SJCRH30 (cell line): ENCODE measurements at places on chromosomes 16 and 17. TPM values are rescaled to one million over a fixed set of nuclear protein-coding genes. Genes with fewer than 3 reads are reported as not detected.

GRCh38 chr17:45144199-45145034 lies 3.9 kb upstream of the HEXIM1 start:
- DNase-seq: no peak
- H3K36me3 ChIP-seq: no peaks in the 10 kb centered on the region
- H3K4me1 ChIP-seq: peaks cover 14% of the 10 kb centered on the region
- no peak overlapping the region for H3K4me3 ChIP-seq
- H3K27ac ChIP-seq: no peak overlapping the region
- H3K27me3 ChIP-seq: no peaks in the 10 kb centered on the region

DNA sequence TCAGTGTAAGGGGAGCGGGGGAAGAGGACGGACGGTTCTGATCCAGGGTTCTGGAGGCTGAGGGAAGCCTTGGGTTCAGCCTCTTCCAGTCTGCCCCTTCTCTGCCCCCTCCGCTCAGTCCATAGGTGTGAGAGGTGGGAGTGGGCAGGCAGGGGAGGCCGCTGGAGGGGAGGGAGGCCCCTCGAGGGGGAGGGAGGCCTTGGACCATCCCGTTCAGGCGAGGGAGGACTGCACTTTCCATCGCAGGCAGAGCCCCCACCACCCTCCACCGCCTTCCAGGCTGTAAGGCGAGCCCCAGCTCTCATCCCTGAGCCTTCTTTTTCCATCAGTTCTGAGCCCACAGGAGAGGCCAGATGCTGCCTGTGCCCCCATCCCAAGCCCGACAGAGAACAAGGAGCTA lies 4.2 kb upstream of the AXIN1 start:
- no peak for DNase-seq
- H3K4me3 ChIP-seq: no peak overlapping the region
- H3K27me3 ChIP-seq: no peaks in the 10 kb centered on the region
- H3K4me1 ChIP-seq: peaks cover 17% of the 10 kb centered on the region

- H3K4me3 ChIP-seq: no peak overlapping the region
- no peak overlapping the region for H3K27ac ChIP-seq
- no peaks in the 10 kb centered on the region for H3K27me3 ChIP-seq
- no peaks in the 10 kb centered on the region for H3K4me1 ChIP-seq
- H3K36me3 ChIP-seq: no peaks in the 10 kb centered on the region
- DNase-seq: no peak
These were observed 85.5 kb downstream of the SHISA6 start for GRCh38 chr17:11326492-11326891.

- H3K36me3 ChIP-seq: no peaks in the 10 kb centered on the region
- peak; percentile 75 for DNase-seq
- H3K27ac ChIP-seq: peak overlapping the region; percentile 54
- no peaks in the 10 kb centered on the region for H3K27me3 ChIP-seq
These were observed 22.4 kb upstream of the EIF1 start for GRCh38 chr17:41666237-41666641.

GRCh38 chr17:43880420-43880991 lies 26.8 kb downstream of the MPP2 start:
- no peaks in the 10 kb centered on the region for H3K27me3 ChIP-seq
- peak; percentile 98 for DNase-seq
- H3K27ac ChIP-seq: no peak overlapping the region; the same call in 1 of the 2 replicates
- H3K4me1 ChIP-seq: peaks cover 16% of the 10 kb centered on the region
- no peaks in the 10 kb centered on the region for H3K36me3 ChIP-seq

DNA sequence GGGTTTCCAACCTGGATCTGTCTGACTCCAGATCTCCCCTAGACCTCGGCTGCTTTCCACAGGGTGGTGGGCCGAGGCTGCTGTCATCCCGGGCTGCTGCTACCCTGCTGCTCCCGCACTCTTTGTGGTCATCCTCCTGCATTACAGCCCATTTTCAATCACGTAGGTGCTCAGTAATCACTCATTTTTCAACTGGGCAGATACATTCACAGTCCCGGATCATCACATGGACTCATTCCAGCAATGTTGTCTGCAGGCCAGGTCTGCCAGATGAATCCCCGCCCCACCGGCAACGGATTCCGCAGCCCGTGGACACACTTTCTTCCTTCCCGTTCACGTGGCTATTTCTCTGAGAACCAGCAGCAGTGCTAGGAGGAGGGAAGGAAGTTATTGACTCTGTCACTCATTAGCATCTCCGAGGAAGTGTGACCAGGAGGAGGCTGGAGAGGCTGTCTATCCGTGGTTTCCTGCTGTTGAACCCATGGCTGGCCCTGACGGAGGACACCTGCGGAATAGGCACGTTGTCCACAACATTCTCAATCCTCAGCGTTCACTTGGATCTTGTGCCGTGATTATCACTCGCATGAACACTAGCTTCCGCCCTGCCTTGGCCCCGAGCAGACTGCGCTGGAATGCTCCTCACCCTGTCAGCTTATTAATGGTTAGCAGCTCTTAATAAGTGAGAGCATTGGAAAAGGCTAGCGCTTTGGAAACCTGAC lies 14.7 kb upstream of the ZCCHC14 start:
- no peak overlapping the region for H3K4me3 ChIP-seq
- no peaks in the 10 kb centered on the region for H3K4me1 ChIP-seq
- H3K27me3 ChIP-seq: no peaks in the 10 kb centered on the region
- no peak for DNase-seq
- no peaks in the 10 kb centered on the region for H3K36me3 ChIP-seq

- no peaks in the 10 kb centered on the region for H3K4me1 ChIP-seq
- no peak overlapping the region for H3K4me3 ChIP-seq
- H3K27ac ChIP-seq: no peak overlapping the region
- no peak for DNase-seq
- 0 out of 2 replicates have a peak, but pooled peaks cover 6% of the 10 kb centered on the region for H3K27me3 ChIP-seq
These were observed 58.2 kb downstream of the MARCHF10 start for GRCh38 chr17:62749926-62750325.

GRCh38 chr17:46782250-46782953 lies 36.1 kb downstream of the WNT3 start:
- DNase-seq: peak; percentile 53
- H3K27me3 ChIP-seq: no peaks in the 10 kb centered on the region; the same call in 1 of the 2 replicates
- H3K4me1 ChIP-seq: no peaks in the 10 kb centered on the region

- H3K36me3 ChIP-seq: peaks cover 3% of the 10 kb centered on the region; the same call in 1 of the 2 replicates
- no peaks in the 10 kb centered on the region for H3K27me3 ChIP-seq
- peak; percentile 48 for DNase-seq
- H3K27ac ChIP-seq: no peak overlapping the region; the same call in 1 of the 2 replicates
These were observed 240.5 kb downstream of the SEC14L1 start for GRCh38 chr17:77381185-77381700.

GRCh38 chr16:89430436-89431157 lies 59.8 kb downstream of the ANKRD11 start:
- no peak for DNase-seq
- no peaks in the 10 kb centered on the region for H3K27me3 ChIP-seq
- peaks cover 9% of the 10 kb centered on the region for H3K4me1 ChIP-seq
- peaks cover 24% of the 10 kb centered on the region for H3K36me3 ChIP-seq

DNA sequence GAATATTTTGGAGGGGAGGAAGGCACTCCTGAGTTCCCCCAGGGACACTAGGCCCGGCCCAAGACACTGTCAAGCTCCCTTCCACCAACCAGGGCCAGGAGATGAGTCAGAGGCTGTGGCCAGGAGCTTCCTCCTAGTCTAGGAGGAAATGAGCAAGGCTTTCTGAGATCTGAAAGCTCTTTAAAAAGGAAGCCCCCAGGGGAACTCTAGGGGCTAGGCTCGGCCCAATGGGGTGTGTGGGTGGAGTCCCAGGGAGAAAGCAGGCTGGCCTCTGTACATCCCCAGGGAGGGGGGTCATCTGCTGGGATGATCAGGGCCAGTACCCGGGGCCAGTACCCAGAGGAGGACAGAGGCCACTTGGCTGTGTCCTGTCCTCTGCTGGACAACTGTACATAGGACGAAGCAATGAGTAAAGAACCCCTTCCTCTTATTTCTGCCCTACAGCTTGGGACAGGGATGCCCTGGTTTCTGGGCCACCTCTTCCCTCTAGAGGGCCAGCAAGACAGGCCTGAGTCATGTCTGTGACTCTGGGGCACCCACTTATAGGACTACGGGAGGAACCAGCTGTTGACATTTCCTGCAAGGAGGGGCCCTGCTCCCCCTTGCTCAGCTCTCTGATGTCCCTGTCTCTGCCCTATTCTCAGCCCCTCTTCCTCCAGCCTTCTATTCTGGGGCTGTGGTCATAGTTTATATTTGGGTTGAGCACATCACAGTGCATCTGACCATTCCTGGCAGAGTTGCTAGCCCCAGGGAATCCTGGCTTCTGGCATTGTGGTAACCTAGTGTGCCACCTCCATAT lies 2.7 kb downstream of the FHOD1 start:
- H3K4me3 ChIP-seq: no peak overlapping the region
- H3K4me1 ChIP-seq: peaks cover 38% of the 10 kb centered on the region
- DNase-seq: peak; percentile 75
- H3K27ac ChIP-seq: peak overlapping the region; percentile 51
- no peaks in the 10 kb centered on the region for H3K27me3 ChIP-seq

PIPOX gene
- 91.7 and 96.8 TPM in 2 replicates for total RNA-seq

CACNG1 gene
- total RNA-seq: 0.12 TPM in 1 of 2 replicates, not detected in the other

PIK3R5 gene
- total RNA-seq: not detected in 2 replicates

CSNK2A2 gene
- 73.4 and 77.7 TPM in 2 replicates for total RNA-seq

CCL7 gene
- total RNA-seq: not detected in 2 replicates
